ENCODE measurements at places on chromosomes 12 and 14.

DNA sequence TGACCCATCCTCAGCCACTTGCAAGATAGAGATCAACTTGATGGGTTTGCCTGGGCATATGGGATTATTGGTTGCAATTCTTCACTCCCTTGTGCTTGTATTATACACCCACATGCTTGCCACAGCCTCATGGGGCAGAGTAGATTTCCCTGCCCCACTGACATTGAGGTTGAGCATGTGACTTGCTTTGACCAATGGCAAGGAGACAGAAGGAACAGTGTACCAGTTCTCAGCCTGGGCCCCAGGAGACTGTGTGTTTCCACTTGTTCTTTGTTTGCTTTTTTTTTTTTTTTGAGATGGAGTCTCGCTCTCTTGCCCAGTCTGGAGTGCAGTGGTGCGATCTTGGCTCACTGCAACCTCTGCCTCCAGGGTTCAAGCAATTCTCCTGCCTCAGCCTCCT, 31.8 kb downstream of the CALM1 start:
- no peak for DNase-seq

- DNase-seq, result no peak
Observed at GRCh38 chr12:128627659-128628058, 196.1 kb downstream of the SLC15A4 start.

DNA sequence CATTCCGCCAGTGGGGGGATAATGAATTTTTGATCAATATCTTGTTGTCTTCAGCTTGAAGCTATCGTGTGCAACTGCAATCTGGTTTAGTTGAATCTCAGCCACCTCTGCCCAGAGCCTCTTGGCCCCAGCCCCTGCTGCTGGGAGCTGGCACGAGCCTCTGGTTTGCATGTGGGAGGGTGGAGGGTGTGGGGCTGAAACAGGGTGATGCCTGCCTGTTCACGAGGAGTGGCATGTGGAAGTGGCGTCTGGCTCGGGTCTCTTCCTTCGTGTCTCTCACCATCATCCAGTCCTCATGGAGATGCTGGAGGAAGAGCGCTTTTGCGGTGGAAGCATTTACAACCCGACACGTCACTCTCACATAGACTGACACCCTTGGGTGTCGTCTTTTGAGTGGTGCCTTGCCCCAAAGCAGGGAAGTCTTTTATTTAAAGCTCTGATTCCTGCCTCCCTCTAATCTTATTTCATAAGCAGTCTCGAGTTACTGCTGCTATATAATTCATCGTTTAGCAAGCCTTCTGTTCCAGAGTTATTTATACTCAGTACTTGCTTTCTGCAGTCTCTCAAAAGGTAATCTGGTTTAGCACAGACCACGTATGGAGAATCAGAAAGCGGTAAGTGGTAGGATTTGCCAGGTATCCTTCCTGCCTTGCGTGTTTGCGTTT, 64.5 kb downstream of the AACS start:
- no peak for DNase-seq

- no peak for DNase-seq
Observed at GRCh38 chr14:67697006-67697405, 1.4 kb upstream of the RDH11 start.

DNA sequence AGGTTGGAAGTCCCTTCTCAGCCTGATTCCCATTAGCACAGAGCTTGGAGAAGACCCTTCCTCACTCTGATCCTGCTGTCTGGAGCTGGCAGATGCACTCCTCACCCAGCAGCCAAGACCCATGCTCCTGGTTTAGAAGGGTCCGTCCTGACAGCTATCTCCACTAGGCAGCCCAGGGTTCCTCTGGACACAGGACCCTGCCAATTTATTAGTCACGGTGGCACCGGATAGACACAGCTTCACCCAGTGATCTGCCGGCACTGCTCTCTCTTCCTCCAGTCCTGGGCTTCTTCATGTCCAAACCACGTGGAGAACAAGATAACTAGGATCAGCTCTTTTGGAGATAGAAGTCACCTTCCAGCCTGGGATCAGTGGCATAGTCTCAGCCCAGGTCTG, 26.2 kb upstream of the TCL1B start:
- DNase-seq, result no peak

DNA sequence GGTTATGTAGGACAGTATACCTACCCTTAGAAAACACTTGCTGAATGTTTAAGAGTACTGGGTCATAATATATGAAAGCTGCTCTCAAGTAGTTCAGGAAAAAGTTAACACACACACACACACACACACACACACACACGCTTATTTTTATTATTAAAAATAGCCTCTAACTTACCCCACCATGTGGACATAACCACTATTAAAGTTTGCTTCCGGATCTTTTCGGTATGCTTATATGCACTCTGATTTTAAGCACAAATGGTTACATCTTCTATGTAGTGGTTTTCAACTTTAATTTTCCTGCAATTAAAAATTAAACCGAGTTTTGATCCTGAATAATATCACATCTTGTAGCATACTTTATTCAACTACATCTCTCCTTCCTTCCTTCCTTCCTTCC, 84.9 kb upstream of the TRAF3 start:
- no peak for DNase-seq

DNA sequence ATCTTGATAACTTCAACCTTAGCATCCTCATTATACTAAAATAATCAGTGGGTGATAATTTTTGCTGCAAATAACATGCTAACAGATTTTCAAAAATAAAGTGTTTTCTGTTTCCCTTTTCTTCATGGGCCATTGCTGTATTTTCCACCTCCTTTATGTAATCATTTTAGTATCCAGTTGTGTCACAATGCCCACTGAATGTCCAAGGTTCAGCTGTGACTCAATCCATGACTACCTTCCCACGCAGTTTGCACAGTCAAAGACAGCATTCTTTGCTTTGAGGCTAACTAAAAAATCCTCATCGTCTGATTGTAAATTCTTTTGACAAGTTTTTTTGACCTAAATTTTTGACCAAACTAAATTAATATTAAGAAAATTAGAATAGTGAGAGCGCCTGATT, 474.1 kb downstream of the FLRT2 start:
- no peak for DNase-seq

GRCh38 chr12:47367912-47368537, 288.3 kb upstream of the AMIGO2 start:
- no peak for DNase-seq

- DNase-seq, result no peak
Observed at GRCh38 chr12:19957308-19958125, 410.8 kb upstream of the PDE3A start.

- DNase-seq, result no peak
Observed at GRCh38 chr12:65275627-65276026, 2.9 kb upstream of the MSRB3 start.

DNA sequence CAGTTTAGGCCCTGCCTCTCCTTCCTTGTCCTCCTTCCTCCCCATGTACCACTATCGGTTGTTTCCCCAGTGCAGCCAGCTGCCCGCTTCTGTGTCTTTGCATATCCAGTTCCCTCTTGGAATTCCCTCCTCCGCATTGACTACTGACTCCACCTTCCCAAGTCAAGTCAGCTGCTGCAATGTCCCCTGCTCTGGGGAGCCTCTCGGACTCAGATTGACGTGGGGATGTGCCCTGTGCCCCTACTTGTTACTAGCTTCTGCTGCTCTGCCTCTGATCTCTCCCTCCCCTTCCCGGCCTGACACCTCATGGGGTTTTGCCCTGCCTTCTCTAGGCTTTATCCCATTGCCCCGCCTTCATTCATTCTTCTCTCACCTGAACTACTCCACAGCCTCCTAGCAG, 2.1 kb upstream of the CD9 start:
- DNase-seq, result no peak

- DNase-seq, result peak; percentile 55
Observed at GRCh38 chr14:70707138-70708038, 65.7 kb downstream of the TTC9 start.

GRCh38 chr14:92568621-92569479, 55.3 kb downstream of the RIN3 start:
- no peak for DNase-seq

- no peak for DNase-seq
Observed at GRCh38 chr12:64992116-64992515, 129.0 kb downstream of the WIF1 start.

DNA sequence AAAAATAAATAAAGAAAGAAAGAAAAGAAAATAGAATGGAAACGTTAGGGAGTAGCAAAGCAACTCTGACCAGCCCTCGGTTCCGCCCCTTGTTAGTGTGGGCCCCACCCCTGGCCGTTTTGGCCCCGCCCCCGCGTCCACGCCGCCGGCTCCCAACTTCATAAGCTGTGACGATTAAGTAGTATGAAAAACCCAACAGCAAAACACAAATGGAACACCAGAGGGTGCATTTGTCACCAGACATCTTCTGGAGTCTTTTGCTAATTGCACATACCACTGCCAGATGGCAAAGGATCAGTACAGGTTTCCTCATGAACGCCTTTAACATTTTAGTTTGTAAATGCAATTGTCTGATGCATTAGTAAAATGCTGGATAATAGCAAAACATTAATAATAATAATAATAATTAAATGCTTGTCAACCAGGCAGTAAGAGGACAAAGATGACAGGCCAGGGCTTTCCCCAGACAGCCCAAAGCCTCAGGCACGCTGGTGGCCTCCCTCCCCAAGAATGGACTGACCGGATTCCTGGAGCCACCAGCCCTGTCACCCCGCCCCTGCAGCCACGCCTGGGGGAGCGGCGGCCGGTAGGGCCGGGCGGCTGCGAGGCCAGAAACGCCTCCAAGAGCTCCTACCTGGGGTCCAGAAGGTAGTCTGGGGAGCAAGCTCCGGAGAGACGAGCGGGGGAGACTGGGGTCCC, 23.6 kb downstream of the HSP90AA1 start:
- DNase-seq, result peak; percentile 29

GRCh38 chr12:114697741-114698565, 14.0 kb upstream of the TBX3 start:
- DNase-seq, result no peak

DNA sequence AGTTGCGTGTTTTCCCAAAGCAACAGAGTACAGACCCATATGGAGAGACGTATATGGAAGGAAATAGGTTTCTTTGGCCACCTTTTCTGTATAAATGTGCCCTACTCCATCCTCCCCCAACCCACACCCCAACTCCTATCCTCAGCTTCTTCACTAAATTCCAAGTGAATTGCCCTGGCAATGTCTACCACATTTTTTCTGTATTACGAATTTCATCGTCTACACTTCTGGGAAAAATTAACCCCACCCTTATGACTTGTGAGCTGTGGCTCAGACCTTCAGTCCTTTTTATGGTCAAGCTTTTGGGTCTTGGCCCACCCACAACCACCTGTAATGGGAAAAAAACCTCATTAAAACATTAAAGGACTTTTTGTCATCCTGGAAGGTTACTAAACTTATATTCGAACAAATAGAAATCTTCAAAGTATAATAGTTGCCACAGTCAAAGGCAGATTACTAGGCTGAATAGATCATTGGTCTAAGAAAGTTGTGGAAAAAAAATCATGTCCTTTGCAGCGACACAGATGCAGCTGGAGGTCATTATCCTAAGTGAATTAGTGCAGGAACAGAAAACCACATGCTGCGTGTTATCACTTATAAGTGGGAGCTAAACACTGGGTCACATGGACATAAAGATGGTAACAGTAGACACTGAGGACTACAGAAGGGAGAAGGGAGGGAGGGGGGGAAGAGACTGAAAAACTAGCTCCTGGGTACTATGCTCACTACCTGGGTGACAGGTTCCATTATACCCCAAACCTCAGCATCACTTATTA, 15.7 kb upstream of the NFKBIA start:
- no peak for DNase-seq

GRCh38 chr14:104686624-104687517, 2.5 kb upstream of the INF2 start:
- no peak for DNase-seq

DNA sequence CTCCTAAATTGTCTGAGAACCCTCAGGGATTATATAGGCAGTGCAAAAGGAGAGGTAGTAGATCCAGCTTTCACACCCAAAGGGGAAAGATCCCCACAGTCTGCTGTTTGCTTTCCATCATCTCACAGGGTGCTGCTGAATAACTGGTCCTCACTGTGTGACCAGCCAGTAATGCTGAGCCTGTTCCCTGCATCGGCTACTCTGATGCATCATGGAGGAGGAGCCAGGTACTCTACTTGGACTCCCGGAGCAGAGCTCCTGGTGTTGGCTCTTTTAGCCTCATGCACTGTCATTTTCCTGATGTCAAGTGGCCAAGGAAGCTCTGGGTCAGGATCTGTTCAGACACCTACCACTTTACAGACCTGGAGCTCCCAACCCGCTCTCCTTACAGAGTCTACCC, 127.4 kb upstream of the ATF1 start:
- no peak for DNase-seq

- DNase-seq, result no peak
Observed at GRCh38 chr12:76111209-76111749, 26.8 kb upstream of the NAP1L1 start.

DNA sequence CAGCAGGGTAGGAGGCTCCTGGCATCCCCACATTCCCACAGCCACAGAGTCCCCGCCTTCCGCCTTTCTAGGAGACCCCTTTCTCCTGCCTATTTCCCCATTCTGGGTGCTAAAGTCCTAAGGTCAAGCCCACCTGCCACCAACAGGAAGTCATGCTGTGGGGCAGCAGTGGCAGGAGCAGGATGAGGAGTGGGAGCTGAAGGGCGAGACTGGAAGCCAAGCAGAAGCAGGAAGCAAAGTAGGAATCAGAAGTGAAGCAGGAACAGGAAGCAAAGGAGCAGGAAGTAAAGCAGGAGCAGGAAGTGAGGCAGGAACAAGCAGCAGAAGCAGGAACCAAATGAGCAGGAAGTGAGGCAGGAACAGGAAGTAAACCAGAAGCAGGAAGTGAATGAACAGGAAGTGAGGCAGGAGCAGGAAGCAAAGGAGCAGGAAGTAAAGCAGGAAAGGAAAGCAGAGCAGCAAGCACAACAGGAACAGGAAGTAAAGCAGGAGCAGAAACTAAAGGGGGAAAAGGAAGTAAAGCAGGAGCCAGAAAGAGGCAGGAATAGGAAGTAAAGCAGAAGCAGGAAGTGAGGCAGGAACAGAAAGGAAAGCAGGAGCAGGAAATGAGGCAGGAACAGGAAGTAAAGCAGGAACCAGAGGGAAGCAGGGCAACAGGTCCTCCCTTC, 38.3 kb upstream of the RIMBP2 start:
- no peak for DNase-seq

DNA sequence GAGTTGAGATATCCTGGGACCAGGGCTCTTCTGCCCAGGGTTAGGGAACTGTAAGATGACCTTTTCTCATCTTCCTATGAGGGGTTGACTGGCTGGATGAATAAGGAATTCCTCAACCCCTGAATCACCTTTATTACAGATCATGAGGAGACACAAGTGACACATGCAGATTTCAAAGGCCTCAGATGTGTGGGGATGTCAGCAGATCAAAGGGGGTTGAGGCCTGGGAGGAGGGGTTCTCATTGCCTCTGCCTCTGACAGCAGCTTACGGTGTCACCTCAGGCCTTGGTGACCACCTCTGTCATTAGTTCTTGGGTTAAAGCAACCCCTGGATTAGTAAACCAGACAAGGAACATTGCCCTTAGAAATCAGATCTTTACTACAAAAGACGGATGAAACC, 2.1 kb upstream of the KRT72 start:
- DNase-seq, result no peak

DNA sequence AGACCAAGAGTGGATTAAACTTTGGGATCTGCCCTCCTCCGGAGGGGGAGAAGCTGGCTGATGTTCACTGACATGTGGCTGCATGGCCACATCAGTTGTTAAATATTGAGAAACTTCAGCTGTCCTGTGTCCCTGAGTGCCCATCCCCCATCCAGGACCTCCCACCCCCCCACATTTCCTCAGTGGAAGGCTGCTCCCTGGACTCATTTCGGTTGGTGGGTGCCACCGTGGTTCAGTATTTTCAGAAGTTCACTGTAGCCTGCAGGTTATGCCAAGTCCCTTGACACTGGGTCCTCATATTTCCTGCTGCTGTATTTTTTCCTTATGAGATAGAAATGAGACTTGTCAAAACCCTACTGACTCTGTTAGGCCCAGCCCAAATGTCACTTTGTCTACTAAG, 302.4 kb downstream of the CACNA1C start:
- no peak for DNase-seq

- no peak for DNase-seq
Observed at GRCh38 chr14:34826661-34827060, 48.5 kb downstream of the BAZ1A start.
